Upper lobe of left lung (tissue), 6 donors: ENCODE measurements at places on chromosomes 7 and 10. TPM values are rescaled to one million over a fixed set of nuclear protein-coding genes. Genes with fewer than 3 reads are reported as not detected.

DNA sequence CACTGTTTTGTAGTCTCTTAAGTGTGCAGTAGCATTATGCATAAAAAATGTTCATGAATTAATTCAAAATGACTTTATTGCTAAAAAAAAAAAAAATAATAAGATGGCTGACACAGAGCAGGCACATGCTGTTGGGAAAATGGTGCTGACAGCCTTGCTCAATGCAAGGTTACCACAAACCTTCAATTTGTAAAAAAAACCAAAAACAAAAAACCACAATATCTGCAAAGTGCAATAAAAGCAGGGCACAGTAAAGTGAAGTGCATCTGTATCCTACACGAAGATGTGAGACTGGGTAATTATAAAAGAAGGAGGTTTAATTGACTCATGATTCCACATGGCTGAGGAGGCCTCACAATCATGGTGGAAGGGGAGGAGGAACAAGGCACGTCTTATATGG lies 185.8 kb downstream of the USP6NL start:
- no peaks in the 10 kb centered on the region for H3K27me3 ChIP-seq
- no peak for DNase-seq
- no peaks in the 10 kb centered on the region for H3K4me1 ChIP-seq
- no peaks in the 10 kb centered on the region for H3K36me3 ChIP-seq
- H3K4me3 ChIP-seq: no peak overlapping the region

Gene TFEC
- 29.4 TPM for total RNA-seq

Gene PTPRZ1
- 1.4 TPM for total RNA-seq

Gene PCLO
- total RNA-seq: 5.6 TPM

Gene ZNF853
- total RNA-seq: 3.1 TPM

GRCh38 chr10:1094112-1095057 lies 38.2 kb downstream of the WDR37 start:
- no peak for DNase-seq
- no peak overlapping the region for H3K4me3 ChIP-seq
- no peak overlapping the region for H3K27ac ChIP-seq
- H3K36me3 ChIP-seq: peaks cover 83% of the 10 kb centered on the region
- no peaks in the 10 kb centered on the region for H3K27me3 ChIP-seq
- H3K4me1 ChIP-seq: no peaks in the 10 kb centered on the region

GRCh38 chr10:113705344-113705652 lies 25.6 kb downstream of the CASP7 start:
- H3K27ac ChIP-seq: no peak overlapping the region
- no peak overlapping the region for H3K4me3 ChIP-seq
- H3K27me3 ChIP-seq: no peaks in the 10 kb centered on the region
- no peaks in the 10 kb centered on the region for H3K36me3 ChIP-seq
- no peak for DNase-seq

GRCh38 chr10:126252884-126253610 lies 135.2 kb downstream of the ADAM12 start:
- no peaks in the 10 kb centered on the region for H3K36me3 ChIP-seq
- H3K27me3 ChIP-seq: no peaks in the 10 kb centered on the region
- no peaks in the 10 kb centered on the region for H3K4me1 ChIP-seq
- no peak overlapping the region for H3K4me3 ChIP-seq
- no peak for DNase-seq

Gene SOSTDC1
- 7.9 TPM for total RNA-seq

Gene NACAD
- 1.1 TPM for total RNA-seq

Gene WEE2
- total RNA-seq: 0.78 TPM

- DNase-seq: peak; percentile 73
- H3K4me1 ChIP-seq: peaks cover 46% of the 10 kb centered on the region
- H3K4me3 ChIP-seq: no peak overlapping the region
- peaks cover 32% of the 10 kb centered on the region for H3K27me3 ChIP-seq
- H3K27ac ChIP-seq: no peak overlapping the region
Measured at GRCh38 chr10:123134343-123134914, 1.3 kb upstream of the HMX3 start.

DNA sequence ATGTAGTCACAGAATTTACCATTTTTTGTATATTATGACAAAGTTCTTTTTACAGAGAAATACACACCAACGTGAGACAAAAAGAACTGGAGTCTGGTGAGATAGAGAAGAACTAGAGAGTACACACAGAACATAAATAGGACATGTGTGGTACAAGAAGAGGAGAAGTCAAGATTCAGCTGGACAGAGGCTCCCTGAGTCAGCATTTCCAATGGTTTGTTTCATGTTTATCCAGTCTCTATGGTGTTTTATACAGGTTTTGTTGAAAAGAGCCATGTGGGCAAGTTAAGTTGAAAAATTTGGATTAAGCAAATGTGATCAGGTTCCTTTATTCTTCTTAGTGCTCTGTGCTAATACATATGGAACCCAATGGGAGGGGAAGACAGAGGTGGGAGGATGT lies 105.5 kb upstream of the AKR1E2 start:
- no peak for DNase-seq
- no peak overlapping the region for H3K27ac ChIP-seq
- H3K4me3 ChIP-seq: no peak overlapping the region
- H3K36me3 ChIP-seq: no peaks in the 10 kb centered on the region
- H3K4me1 ChIP-seq: no peaks in the 10 kb centered on the region
- H3K27me3 ChIP-seq: no peaks in the 10 kb centered on the region

DNA sequence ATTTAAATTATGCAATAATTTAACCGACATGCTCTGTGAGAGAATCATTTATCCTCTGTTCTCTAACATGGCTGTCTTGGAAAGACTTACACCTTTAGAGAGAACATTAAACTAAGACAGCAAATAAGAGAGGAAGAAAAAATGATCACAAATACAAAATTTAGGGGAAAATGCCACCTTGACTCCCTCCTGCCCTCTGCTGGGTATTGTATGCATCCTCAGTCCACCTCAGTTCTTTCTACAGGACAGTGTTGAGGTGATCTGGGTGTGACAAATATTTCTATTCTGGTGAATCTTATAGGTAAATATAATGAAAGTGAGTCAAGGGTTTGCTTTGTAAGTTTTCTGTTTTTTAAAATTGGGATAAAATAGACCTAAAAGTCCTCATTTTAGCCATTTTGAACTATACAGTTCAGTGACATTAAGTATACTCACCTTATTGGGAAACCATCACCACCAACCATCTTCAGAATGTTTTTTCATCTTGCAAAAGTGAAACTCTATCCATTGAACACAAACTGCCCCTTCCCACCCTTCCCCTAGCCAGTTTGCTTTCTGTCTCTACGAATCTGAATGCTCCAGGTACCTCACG lies 61.5 kb upstream of the ELMO1 start:
- H3K27ac ChIP-seq: no peak overlapping the region
- DNase-seq: no peak
- no peaks in the 10 kb centered on the region for H3K4me1 ChIP-seq
- no peaks in the 10 kb centered on the region for H3K36me3 ChIP-seq
- no peak overlapping the region for H3K4me3 ChIP-seq

Gene SLC26A3
- total RNA-seq: 5.4 TPM

- peak overlapping the region; percentile 35 for H3K4me3 ChIP-seq
- no peak for DNase-seq
- H3K27ac ChIP-seq: peak overlapping the region; percentile 23
- no peaks in the 10 kb centered on the region for H3K36me3 ChIP-seq
- H3K27me3 ChIP-seq: no peaks in the 10 kb centered on the region
Measured at GRCh38 chr7:111091593-111092358, 849 bp downstream of the LRRN3 start.

DNA sequence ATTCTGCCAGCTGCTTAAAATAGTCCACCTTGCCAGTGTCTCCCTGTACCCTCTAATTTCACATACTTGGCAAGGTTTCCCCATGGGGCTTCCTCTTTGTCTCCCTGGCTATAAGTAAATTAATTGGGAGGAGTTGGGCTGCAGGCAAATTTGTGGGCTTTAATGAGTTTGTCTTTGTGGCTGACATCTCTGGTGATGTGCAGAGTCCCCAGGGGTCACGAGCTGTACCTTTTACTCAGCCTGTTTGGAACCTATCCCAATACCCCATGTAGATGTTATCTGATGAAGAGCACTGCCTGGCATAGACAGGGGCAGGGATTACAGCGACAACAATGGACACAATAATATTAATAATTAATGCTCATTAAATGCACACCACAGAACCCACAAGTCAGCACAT lies 132.5 kb downstream of the SLIT1 start:
- no peak overlapping the region for H3K4me3 ChIP-seq
- no peaks in the 10 kb centered on the region for H3K27me3 ChIP-seq
- DNase-seq: no peak
- no peak overlapping the region for H3K27ac ChIP-seq

GRCh38 chr7:98046816-98047215 lies 56.8 kb upstream of the OCM2 start:
- no peaks in the 10 kb centered on the region for H3K27me3 ChIP-seq
- no peaks in the 10 kb centered on the region for H3K36me3 ChIP-seq
- DNase-seq: no peak

DNA sequence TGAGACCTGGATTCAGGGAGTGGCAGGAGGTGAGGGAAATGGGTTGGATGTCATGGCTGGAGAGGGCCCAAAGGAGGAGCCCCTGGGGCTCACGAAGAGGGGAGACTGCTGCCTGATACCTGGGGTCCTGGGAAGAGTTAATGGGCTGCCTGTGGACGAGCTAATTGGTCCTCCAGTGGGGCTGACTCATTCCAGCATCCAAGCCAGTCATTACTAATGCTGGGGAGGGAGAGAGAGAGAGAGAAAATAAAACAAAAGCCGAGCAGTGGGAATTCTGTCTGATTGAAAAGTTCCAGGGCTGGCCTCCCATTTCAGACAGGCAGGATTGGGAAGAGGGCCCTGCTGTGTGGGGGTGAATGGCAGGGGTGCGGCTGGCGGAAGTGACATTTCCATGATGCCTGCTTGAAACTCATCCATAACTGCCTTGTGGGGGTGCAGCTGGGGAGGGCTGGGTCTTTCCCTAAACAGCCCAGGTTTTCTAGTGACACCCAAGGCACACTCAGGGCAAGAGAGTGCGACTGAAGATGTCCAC lies 297.8 kb downstream of the RPS24 start:
- no peaks in the 10 kb centered on the region for H3K36me3 ChIP-seq
- no peak overlapping the region for H3K4me3 ChIP-seq
- no peaks in the 10 kb centered on the region for H3K27me3 ChIP-seq
- H3K4me1 ChIP-seq: no peaks in the 10 kb centered on the region
- H3K27ac ChIP-seq: no peak overlapping the region

DNA sequence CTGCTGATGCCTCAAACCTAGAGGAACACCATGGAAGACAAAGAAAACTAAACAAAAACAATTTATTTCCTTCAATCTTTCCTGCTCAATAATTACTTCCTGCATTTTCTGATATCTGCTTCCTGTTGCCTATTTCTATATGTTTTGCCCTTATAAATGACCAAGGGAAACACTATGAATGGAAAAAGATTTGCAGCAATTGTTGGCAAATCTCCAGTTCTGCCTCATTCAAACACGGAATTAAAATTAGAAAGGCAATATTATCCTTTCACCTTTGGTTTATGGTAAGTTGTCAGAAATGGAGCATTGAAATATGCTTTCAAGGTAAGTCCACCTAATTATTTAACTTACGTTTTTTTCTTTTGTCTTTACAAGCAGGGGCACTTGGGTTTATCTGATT lies 552.2 kb upstream of the ANKRD30A start:
- H3K27ac ChIP-seq: no peak overlapping the region
- H3K4me1 ChIP-seq: no peaks in the 10 kb centered on the region

DNA sequence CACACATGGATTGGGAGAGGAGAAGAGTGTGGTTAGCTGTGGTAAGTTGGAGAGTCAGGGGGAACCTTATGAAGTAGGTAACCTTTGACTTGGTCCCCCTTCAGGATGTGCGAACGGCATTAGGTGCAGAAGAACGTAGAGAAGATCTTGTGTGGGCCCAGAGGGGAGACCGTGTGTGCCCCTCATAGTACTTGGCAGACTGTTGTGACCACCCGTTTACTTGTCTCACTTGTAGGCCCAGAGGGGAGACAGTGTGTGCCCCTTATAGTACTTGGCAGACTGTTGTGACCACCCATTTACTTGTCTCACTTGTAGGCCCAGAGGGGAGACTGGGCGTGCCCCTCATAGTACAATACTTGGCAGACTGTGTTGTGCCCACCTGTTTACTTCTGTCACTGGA lies 2.6 kb downstream of the GTPBP4 start:
- no peak for DNase-seq
- no peak overlapping the region for H3K27ac ChIP-seq
- H3K4me3 ChIP-seq: no peak overlapping the region
- no peaks in the 10 kb centered on the region for H3K27me3 ChIP-seq
- peaks cover 23% of the 10 kb centered on the region for H3K4me1 ChIP-seq

DNA sequence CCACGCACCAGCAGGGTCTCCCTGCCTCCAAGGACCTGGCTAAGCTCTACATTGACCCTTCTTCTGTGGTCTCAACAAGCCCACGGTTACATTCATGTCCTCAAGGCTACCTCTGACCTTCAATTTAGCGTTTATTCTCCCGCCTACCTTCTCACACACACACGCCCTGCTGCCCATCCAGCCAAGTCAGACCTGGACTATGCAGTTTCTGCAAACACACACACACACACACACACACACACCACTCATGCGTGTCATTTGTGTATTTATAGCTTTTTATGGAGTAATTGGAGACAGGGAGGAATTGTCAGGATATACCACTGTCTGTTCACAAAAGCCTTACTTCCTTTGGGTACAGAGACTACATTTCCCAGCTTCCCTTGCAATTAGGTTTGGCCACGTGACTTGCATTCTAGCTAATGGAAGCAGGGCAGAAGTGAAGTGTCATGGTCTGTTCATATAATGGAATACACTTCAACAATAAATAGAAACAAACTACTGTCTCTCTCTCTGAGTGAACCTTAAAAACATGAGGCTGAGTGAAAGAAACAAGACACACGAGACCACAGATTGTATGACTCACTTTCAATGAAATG lies 53.8 kb upstream of the CPXM2 start:
- H3K4me3 ChIP-seq: no peak overlapping the region
- no peak for DNase-seq
- no peaks in the 10 kb centered on the region for H3K36me3 ChIP-seq
- no peak overlapping the region for H3K27ac ChIP-seq
- no peaks in the 10 kb centered on the region for H3K27me3 ChIP-seq

DNA sequence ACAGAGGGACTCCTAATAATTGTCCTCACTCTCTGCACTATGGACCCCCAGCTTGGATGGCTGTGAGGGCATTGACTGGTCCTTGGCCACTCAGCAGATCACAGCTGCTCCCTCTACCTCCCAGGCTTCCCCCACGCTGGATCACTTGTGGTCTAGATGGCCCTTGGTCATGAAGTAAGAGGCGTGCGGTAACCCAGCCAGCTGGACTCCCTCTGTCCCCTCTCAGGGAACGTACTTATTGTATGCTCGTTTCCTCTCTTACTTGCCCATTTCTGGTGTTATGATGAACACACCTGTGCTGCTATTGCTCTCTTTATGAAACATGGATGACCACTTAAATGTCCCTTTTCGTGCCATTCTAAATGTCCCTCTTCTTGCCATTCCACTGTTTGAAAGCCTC lies 19.3 kb downstream of the ADAMTS14 start:
- no peaks in the 10 kb centered on the region for H3K4me1 ChIP-seq
- no peak overlapping the region for H3K27ac ChIP-seq

- H3K4me1 ChIP-seq: no peaks in the 10 kb centered on the region
- no peak for DNase-seq
- no peaks in the 10 kb centered on the region for H3K36me3 ChIP-seq
- no peak overlapping the region for H3K27ac ChIP-seq
Measured at GRCh38 chr7:147971606-147972110, 618.9 kb upstream of the C7orf33 start.
